CD4-positive, alpha-beta T cell treated with Interferon alpha-2 for 1 hour (primary cell): ENCODE measurements at places on chromosomes 2 and 18.

- no peak for DNase-seq
Observed at GRCh38 chr2:109353806-109354745, 225.1 kb downstream of the SH3RF3 start.

GRCh38 chr2:235030126-235030525 lies 78.3 kb downstream of the SH3BP4 start:
- no peak for DNase-seq

- DNase-seq: no peak
Observed at GRCh38 chr2:29528891-29529520, 392.4 kb downstream of the ALK start.

GRCh38 chr2:182744490-182744889 lies 28.4 kb downstream of the DNAJC10 start:
- no peak for DNase-seq

GRCh38 chr2:232534940-232535651 lies 4.4 kb upstream of the CHRNG start:
- DNase-seq: no peak

DNA sequence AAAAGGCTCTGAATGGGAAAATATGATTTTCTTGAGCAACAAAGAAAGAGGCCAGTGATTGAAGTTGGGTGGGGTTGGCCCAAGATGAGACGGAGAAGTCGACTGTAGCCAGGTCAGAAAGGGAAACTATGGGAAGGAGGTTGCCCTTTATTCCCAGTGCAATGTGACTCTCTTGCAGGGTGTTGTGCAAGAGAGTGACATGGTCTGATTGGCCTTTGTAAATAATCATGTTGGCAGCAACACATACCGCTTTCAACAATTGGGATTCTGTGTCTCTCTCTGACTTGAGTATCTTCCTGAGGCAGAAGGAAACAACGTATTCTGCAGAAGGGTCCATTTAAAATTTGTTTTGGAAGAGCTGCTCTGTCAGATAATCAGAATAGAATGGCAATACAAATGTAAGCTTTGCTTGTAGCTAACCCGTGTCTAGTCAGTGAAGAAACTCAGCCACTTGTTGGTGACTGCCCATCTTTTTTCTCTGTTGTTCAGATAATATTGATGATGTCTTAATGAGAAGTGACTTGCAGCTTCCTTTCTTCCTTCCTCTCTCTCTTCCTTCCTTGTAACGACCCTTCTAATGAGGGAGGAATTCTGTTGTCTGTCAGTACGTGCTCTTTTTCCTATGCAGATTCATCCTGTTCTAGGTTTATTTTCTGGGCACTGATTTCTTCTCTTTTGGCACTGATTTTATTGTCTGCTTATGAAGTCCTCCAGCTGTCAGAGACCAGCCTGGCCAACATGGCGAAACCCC lies 311.0 kb upstream of the FAM98A start:
- no peak for DNase-seq

- DNase-seq: no peak
Observed at GRCh38 chr2:14951569-14952285, 319.2 kb downstream of the LRATD1 start.

GRCh38 chr2:212677466-212677865 lies 138.9 kb upstream of the ERBB4 start:
- no peak for DNase-seq

- no peak for DNase-seq
Observed at GRCh38 chr2:14941151-14941631, 308.7 kb downstream of the LRATD1 start.

DNA sequence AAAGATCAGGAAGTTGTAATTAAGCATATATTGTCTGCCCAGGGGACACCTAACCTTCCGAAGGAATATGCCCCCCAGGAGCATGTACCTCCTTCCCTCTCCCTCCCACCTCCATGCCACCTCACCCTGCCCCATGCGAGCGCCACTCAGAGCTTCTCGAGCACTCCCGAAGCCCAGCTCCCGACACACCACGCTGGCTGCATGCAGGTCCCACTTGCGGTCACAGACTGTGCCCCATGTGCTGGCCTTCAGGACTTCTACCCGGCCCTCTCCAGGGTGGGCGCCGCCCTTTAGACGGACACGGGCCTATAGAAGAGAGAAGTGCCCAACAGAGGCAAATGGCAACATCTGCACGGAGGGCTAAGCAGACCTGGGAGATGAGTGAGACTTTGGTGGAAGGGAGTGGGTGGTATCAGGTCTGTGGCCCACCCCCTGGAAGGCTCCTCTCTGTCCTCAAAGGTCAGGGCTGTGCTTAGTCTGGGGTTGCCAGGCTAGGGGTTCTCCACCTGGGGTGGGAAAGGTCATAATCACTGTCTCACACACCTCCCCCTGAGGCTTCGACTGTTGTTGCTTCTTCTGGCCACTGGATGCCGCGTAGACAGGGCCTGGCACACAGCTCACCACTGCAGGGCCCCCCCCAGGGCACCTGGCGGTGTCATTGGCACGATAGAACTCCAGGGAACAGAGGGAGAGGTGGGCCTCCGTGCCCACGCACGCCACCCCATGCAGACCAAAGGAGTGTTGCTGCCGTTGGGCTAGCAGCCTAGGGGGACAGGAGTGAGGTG lies 6.6 kb downstream of the HTRA2 start:
- no peak for DNase-seq

- no peak for DNase-seq
Observed at GRCh38 chr2:168009900-168010299, 237.5 kb downstream of the STK39 start.

DNA sequence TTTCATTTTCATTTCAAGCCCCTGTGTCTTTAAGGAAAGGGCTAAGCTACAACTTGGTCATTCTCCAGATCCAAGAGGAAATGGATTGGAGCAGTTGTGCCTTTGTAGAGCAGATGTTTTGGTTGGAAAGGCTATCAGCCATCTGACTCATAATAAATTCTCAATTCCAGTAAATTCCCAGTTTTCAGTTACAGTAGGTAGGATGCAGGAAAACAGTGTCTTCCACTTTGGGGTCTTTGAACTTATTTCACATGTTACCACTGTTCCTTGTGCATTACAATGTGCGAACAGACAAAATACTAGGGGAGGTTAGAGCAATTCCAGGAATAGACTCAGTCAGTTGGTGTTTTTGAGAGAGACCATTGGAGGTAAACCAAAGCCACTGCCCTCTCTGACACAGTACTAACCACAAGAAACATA lies 211.9 kb downstream of the BABAM2 start:
- DNase-seq: no peak

DNA sequence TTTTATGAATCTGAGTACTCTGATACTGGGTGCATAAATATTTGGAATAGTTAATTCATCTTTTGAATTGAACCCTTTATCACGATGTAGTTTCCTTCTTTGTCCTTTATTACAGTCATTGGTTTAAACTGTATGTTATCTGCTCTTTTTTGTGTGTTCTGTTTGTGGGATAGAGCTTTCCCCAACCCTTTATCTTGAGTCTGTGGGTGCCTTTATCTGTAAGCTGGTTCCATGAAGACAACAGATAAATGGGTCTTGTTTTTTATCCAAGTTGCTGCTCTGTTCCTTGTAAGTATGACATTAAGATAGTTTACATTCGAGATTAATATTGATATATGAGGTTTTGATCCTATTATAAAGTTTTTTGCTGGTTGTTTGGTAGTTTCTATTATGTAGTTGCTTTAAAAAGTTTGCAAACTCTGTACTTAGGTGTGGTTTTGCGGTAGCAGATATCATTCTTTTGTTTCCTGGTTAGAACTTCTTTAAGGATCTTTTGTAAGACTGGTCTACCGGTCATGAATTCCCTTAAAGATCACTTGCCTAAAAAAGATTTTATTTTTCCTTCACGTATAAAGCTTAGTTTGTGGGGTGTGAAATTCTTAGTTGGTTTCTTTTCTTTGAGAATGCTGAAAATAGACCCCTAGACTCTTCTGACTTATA lies 1451.3 kb upstream of the SLC39A10 start:
- no peak for DNase-seq

DNA sequence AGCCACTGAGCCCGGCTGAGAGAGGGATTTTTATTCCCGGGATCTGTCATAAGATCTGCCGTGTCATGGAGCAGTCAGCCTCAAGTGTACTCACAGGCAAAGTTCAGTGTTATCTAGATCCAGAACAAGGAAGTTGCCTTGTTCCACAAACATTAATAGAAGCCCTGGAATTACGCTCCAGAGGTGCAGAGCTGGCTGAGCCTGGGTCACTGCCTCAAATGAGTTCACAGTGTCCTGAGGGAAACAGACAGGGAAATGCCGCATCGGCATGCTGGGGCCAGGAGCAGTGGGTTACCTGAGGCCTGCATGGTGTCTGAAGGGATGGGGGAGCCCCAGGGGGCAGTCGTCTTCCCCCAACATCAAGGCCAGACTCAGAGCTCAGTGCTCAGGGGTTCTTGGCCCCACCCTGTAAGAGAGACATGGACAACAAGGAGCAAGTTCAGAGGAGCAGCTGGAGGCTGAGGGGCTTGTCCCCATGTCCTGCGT lies 42.7 kb upstream of the ODC1 start:
- no peak for DNase-seq

- no peak for DNase-seq
Observed at GRCh38 chr2:135745545-135745944, 3.9 kb downstream of the UBXN4 start.

- no peak for DNase-seq
Observed at GRCh38 chr2:120394764-120395163, 48.8 kb downstream of the INHBB start.

- no peak for DNase-seq
Observed at GRCh38 chr18:7117390-7118355, at the start of gene LAMA1. LAMA1 (minus strand) TSS chr18:7117797; CDS start chr18:7117720, 77 bp downstream.

DNA sequence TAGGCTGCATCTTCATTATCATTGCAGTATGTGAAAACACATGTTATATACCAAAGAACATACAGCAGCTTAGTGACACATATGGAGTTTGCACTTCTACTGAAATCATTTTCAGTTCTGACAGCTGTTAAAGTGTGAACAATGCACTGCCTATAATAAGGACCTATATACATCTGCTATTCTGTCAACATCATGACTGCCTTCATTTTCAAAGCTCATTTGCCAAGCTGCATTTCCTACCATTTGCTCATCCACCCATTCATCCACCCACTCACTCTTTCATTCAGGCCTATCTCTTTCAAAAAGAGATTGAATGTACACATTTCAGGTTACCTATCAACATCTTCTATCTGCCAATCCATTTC lies 81.7 kb upstream of the STK17B start:
- DNase-seq: no peak

GRCh38 chr2:17164550-17164949 lies 353.7 kb downstream of the RAD51AP2 start:
- no peak for DNase-seq

- no peak for DNase-seq
Observed at GRCh38 chr18:36066001-36066400, 1.4 kb downstream of the RPRD1A start.

GRCh38 chr2:32572737-32573136 lies 55.1 kb upstream of the TTC27 start:
- peak; percentile 25 for DNase-seq

GRCh38 chr2:140873915-140874531 lies 1256.8 kb downstream of the LRP1B start:
- DNase-seq: no peak

GRCh38 chr2:129929321-129930290 lies 49.9 kb upstream of the RAB6C start:
- DNase-seq: no peak
